Stimulated activated CD4-positive, alpha-beta T cell treated with anti-CD3 and anti-CD28 coated beads, Interleukin-15, amount 100 ng/mL, for 24 hours (primary cell): ENCODE measurements at places on chromosomes 4 and X.

- peak; percentile 3 for DNase-seq
Observed at GRCh38 chrX:69424161-69424560, 80.0 kb upstream of the NALF2 start.

DNA sequence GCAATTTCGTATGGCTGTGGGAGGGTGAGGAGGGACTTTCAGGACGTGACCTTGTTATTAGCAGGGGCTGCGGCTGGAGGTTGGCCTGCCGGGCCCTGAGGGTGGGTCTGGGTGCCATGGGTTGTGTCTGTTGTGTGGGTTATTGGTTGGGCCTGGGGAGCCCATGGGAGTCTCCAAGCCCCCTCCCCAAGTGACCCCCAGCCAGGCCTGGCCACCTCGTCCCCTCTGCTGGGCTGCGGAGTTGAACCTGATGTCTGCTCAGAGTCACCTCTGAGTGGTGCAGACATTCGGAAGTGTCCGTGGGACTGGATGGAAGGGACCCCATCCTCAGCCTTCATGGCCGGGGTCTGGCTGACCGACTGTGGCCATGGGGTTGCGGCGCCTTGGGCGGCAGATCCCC, 67.7 kb downstream of the TRMT44 start:
- no peak for DNase-seq

DNA sequence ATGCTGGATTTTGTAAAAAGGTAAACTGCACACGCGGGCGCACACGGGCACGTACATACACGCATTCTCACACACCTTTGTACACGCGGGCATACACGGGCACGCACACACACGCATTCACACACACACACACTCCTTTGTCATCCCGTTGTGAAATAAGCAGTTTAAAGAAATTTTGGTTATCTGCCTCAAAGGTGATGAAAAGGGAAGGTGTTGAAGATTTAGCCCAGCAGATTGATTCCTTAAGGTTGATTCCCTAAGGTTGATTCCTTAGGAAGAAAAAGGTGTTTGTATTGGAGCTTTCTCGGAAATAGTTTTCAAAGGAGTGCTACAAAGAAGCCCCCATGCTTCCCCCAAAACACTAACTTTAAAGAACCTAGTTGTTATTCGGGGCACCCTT, 693 bp downstream of the ATP10D start:
- DNase-seq, result no peak

DNA sequence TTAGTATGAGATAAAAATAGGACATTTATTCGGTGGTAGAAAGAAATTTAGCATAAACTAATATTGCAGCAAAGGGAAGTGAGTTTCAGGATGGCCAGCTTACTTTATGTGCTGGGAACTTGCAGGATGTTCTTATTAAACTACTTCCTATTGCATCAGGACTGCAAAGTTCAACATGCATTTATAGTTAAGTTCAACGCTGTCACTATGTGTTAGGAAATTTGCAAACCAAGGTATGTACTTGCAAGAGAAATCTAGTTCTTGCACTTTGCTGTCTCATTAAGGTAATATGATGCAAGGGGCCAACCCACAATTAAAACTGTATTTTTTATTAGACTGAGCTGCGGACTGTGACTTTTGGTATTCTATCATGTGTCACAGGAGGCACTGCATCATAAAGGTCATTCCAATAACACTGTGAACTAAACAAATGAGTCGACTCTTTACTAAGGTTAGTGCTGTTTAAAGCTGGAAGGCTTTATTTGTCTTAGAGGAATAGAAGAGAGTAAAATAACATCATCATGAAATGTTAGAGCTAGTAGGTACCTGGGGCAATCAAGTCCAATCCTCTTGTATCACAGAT, 1525.7 kb upstream of the TENM3 start:
- no peak for DNase-seq

DNA sequence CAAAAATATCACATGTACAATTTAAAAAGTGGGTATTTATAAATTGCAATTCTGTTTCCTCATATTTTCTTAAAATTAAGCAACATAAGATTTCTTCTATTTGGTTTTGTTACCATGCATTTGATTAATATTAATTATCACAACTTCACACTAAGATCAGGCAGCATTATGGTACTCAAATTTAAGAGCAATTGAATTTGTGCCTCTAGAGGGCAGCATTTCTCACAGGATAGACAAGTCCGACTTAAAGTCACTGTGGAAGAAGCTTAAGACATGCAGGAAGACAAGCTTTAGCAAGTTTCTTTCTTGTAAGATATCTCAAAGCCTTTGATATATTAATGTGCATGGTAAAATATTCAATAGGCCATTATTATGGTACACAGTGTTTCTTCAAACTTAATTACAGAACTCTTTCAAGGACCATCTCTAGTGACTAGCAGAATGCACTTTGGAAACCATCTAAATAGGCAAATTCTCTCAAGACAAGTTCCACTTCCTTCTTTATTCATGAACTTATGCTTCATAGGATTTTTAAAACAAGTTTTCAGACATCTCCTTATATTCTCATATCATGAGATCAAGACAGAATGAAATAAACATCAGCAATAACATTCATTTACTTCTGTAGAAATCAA, 35.0 kb downstream of the FBXW7 start:
- peak; percentile 55 for DNase-seq

DNA sequence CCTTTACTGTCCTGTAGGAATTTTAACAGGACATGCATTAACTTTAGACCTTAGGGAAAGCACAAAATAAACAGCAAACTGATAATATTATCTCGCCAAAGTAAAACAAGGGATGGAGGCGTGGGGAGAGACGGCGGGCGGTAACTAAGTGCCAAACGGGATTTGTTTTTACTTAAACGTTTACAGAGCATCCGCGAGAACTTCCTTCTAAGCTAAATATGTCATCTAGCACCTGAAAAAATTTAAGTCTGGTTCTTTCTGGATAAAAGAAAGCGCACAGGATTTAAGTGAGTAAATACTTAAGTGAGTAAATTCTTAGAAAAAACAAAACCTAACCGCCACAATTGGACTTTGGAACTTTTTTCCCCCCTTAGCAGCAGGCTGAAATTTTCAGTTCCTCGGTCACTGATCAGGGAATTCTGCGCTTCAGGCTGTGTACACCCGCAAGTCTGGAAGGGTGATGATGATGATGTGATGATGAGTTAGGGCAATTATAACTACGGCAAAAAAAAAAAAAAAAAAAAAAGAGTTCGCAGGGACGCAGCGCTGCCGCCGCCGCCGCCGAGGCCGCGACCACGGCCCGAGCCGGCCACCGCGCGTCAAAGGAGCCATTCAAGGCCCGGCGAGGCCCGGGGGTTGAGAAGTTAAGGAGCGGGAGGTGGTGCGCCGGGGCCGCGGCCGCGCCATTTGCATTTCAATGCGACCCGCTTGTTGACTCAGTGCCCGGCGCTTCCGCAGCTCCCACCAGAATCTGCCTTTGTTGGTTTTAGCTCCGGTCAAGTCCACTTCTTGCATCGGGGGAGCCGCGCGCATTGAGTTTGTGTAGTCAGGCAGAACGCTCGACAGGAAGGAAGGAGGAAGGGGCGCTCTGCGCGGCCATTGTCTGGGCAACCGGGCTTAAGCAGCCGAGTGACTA, 108.8 kb downstream of the SPRY1 start:
- DNase-seq, result peak; percentile 28

DNA sequence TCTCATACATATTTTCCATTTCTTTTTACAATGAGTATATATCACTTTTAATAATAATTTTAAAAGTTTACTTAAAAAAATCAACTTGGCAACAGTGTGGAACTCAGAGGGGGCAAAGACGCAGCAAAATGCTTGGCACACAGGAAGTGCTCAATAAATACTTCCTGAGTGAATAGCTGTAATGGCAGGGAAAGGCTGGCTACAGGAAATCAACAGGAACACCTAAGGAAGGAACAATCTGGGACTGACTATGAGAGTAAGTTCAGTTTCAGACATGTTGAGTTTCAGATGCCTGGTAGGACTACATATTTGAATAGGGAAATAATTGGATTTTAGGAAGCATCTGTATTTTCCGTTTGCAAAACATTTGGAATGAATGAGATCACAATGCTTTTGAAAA, 137.6 kb downstream of the SCLT1 start:
- DNase-seq, result no peak

GRCh38 chrX:13389501-13389900, 69.6 kb upstream of the ATXN3L start:
- no peak for DNase-seq

DNA sequence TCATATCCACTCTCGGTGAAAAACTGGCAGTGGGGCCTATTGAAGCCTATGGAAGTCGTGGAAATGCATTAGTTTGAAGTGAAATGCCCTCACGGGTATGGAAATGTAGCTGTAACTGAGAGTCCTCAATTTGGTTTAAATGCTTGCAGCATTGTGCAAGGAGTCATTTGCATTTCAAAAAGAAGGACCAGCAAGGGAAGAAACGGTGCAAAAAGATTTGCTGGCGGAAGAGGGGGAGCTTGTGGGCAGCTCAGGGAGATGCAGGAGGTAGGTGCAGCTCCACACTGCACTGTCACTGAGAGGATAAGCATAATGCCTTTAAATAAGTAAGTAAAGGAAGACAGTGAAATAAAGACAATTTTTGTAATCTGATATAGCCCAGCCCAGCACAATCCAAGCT, 400.4 kb upstream of the DIPK2B start:
- DNase-seq, result no peak

GRCh38 chr4:144666539-144667175, 20.7 kb downstream of the HHIP start:
- DNase-seq, result no peak

DNA sequence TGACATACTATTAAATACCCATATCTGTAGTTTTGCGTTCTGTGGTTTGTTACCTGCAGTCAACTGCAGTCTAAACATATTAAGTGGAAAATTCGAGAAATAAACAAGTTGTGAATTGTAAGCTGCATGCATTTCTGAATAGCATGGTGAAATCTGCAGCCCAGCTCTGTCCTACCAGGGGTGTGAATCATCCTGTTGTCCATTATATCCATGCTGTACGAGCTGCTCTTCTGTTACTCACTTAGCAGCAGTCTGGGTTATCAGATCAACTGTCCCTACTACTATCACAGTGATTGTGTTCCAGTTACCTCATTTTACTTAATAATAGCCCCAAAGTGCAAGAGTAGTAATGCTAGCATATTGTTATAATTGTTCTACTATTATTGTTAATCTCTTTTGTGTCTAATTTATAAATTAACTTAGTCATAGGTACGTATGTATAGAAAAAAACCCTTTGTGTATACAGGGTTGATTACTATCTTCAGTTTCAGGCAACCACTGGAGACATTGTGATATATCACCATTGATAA, 173.7 kb upstream of the FAT4 start:
- no peak for DNase-seq

- DNase-seq, result no peak
Observed at GRCh38 chr4:187929024-187929423, 66.5 kb upstream of the ZFP42 start.
